ENCODE measurements at places on chromosomes 7 and 10.

DNA sequence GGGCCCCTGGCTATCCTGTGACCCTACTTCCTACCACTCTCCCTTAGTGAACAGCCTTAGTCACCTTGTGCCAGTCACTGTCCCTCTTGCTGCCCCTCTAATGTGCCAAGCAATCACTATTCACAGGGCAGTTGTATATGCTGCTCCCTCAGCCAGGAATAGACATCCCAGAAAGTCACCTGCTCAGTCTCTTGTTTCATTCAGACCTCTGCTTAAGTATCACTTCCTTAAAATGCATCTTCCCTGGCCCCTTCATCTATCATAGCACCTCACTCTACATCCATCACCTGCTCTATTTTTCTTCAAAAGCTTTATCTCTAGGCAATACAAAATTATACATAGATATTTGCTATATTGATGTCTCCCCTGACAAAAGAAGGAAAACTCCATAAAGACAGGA lies 328.4 kb upstream of the NFE2L3 start:
- DNase-seq: no peak

GRCh38 chr7:124032369-124033094 lies at the start of gene TMEM229A:
Gene TMEM229A, minus strand, starts transcription at chr7:124033067. Its CDS starts 64 bp downstream, at chr7:124033003.
- no peak for DNase-seq

- DNase-seq: no peak
These were observed 99.1 kb upstream of the PDGFA start for GRCh38 chr7:618539-619367.

DNA sequence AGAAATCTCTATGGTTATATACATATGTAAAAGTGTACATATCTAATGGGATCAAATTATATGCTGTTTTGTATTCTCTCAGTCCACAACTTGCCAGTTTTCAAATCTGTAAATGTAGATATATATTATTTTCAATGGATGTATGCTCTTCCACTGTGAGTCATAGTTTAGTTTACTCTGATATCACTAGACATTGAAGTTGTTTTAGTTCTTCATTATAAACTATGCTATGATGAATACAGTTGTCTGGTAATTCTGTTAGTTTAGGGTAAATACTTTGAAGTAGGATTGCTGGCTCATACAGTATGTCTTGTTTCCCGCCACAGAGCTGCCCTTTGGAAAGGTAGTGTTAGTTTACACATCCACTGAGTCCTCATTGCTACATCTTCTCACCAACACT lies 25.2 kb downstream of the SDK1 start:
- DNase-seq: no peak

DNA sequence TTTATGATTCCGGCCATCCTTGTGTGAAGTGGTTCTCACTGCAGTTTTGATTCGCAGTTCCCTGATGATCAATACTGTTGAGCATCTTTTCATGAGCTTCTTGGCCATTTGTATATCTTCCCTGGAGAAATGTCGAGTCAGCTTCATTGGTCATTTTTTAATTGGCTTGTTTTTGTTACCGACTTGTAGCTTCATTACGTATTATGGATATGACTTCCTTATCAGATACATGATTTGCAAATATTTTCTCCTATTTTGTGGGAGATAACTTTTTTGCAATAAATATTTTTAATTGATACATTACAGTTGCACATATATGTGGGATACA lies 27.4 kb upstream of the TPK1 start:
- no peak for DNase-seq

- no peak for DNase-seq
These were observed 85.1 kb downstream of the WASHC2A start for GRCh38 chr10:50152792-50153272.

DNA sequence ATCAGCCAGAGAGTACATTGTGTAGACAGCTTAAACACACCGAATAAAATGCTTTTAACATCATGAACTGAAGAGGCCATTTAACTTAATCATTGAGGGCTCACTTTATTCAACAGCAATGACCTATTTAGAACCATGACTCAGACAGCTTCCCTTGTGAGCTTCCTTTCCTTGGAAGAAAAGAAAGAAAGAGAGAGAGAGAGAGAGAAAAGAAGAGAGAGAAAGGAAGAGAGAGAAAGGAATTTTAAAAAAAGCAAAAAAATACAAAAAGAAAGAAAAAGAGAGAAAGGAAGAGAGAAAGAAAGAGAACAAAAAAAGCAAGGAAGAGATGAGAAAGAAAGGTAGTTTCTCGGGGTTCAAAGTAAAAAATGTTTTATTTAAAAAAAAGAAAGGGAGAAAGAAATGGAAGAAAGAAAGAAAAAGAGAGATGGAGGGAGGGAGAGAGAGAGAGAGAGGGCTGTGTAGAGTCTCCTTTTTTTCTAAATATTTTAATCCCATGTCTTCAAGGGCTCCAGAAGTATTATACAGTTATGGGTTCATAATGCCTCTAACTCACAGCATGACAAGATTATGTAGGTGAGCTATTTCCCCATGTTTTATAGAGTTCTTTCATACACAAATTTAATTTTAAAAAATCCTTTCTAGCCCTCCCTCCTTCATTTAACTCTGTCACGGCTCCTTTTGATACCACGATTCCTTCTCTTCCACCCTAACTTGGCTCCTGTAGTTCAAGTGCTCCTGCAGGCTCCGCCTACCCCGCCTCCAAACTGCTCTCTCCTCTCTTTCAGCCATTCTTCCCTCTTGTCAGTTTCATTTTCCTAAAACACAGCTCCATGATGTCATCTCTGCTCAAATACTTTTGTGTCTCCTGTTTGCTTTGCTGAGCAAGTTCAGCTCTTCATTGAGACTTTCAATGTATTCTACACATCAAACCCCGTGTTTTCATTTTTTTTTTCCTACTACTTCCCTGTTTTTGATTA lies 85.5 kb downstream of the PRTFDC1 start:
- no peak for DNase-seq

- DNase-seq: no peak
These were observed 441.4 kb upstream of the COBL start for GRCh38 chr7:51757960-51758359.

DNA sequence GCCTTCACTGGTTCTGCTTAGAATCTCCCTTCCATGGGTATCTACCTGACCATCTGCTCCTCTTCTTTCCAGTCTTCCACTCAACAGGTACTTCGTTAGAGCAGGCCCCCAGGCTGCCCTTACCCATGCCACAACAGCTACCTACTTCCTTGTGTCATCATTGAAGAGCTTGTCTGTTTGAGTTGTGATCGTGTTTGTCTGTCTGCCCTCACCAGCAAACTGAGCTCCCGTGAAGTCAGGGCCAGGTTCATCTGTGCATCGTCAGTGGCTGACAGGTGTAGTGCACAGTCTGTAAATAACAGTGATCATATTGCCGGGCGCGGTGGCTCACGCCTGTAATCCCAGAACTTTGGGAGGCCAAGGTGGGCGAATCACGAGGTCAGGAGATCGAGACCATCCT lies 5.0 kb downstream of the NIPSNAP2 start:
- no peak for DNase-seq

DNA sequence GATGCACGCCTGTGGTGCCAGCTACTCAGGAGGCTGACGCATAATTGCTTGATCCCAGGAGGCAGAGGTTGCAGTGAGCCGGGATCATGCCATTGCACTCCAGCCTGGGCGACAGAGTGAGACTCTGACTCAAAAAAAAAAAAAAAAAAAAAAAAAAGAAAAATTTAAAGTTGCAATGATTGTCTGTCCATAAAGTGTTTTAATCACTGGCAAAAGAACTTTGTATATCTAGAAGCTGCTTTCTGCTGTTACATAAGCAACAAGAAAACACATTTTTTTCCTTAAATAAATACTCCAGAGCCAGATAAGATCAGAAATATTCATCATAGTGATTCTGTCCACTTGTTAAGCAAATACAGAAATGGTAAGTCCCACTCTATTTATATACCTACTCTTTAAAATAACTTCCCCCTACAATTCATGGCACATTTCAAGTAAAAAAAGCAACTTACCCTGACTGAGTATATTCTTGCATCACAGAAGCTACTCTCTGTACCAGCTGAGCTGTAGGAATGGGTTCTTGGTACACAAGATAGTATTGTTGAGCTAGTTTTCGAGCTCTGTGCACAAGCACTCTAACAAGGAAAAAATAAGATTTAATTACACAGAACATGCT lies 7.6 kb downstream of the PSMA2 start:
- no peak for DNase-seq

DNA sequence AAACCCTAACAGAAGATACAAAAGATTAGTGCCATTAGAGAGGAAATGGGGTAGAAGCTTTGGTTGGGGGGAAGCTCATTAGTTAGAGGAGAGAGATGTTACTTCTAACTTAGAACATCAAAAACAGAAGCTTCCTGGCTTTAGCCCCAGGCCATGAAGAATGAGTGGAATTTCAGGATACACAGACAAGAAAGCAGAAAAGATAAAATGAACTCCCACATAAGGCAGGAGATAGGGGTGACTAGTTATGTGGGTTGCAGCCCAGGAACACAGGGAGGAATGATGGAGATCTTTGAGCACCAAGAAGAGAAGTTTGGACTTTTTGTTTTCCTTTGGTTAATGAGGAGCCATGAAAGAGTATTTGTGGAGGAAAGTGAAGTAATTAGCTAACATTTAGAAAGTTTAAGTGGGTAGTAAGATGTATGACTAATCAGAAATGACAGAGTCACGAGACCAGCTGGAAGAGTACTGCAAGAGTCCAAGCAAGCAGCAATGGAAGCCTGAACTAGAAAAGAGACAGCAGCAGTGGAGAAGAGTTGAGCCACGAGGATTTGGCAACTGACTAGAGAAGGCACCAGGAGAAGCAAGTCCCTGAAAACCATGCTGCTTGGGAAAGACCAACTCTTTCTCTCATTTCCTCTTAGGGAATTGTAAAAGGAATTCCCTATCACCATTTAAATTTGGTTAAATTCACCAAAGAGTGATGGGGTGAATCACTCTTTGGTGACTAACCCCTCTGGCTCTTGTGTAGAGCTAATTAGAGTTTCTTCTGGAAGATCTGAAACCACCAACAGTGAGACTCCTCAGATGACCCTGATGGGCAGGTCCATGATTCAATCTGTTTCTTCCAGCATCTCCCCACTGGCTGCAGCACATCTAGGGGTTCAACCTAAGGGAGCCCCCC lies 131.9 kb downstream of the KCNMA1 start:
- DNase-seq: no peak

- DNase-seq: no peak
These were observed 94.1 kb upstream of the TMEM26 start for GRCh38 chr10:61547297-61547696.

DNA sequence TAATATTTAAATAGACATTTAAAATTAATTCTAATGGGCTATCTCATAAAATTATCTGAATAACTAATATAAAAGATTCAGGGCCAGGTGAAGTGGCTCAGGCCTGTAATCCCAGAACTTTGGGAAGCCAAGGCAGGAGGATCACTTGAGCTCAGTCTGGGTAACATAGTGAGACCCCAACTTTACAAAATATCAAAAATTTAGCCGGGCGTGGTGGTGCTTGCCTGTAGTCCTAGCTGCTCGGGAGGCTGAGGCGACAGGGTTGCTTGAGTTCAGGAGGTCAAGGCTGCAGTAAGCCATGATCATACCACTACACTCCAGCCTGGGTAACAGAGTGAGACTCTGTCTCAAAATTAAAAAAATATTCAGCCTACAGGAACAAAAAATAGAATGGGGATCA lies 12.5 kb downstream of the NOBOX start:
- DNase-seq: no peak

GRCh38 chr7:69199041-69199440 lies 399.2 kb upstream of the AUTS2 start:
- DNase-seq: no peak

DNA sequence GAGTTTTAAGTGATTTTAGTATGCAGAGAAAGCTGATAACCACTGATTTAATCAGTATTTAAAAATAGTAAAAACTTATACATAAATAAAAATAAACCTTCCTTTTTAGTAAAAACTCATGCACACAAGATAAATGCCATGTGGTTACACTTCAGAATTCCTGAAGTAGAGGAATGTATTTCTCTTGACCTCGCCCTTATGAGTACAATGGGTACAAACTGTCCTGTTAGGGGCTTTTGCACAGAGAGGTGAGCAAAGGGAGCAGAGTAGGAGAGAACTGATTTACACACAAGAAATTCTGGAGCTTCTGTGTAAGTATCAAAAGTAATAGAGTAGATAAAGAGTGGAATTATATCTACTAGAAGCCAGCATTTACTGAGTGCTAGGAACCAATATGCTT lies 279.6 kb downstream of the PPP1R3A start:
- DNase-seq: no peak

DNA sequence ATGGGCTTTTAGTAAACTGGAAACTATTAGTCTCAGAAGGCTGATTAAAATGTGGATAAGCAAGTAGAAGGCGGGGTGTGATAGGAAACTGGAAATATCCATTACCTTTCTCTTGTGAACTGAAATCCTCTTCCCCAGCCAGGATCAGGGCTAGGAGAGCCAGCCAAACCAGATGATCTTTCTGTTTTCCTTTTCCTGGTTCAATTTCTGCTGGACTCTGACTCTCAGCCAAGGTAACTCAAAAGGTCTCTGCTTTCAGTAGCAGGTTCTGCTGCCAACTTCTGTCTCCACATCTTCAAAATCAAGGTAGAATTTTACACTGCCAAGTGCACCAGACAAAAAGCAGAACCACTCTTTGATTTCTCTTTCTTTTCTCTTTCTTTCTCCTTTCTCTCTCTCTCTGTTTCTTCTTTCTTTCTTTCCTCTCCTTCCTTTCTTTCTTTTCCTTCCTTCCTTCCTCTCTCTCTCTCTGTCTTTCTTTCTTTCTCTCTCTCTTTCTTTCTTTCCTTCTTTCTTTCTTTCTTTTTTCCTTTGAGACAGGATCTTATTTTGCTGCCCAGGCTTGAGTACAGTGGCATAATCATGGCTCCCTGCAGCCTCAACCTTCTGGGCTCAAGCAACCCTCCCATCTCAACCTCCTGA lies 30.8 kb downstream of the OTUD1 start:
- no peak for DNase-seq

DNA sequence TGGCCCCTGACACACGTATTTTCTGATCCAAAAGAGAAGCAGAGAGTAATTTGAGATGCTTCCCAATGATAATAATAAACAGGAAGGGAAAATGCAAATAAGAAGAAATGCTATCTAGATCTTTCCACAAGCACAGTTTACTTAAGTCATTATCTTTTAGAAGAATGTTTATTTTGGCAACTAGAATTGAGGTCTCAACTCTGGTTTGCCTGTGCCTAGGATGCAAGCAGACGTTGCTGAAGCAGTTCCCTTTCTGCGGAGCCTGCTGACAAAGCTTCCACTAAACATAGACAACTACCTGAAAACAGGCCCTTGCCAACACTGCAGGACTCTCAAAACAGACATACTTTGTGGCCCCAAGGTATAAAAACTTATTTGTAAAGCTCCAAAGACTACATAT lies 315.8 kb upstream of the POM121L12 start:
- no peak for DNase-seq

GRCh38 chr7:40793132-40793531 lies 658.3 kb downstream of the SUGCT start:
- DNase-seq: no peak

GRCh38 chr10:4894335-4894734 lies 68.3 kb downstream of the AKR1E2 start:
- no peak for DNase-seq

GRCh38 chr7:2498708-2499107 lies 20.9 kb upstream of the LFNG start:
- no peak for DNase-seq

Data from stimulated activated CD8-positive, alpha-beta memory T cell treated with anti-CD3 and anti-CD28 coated beads, Interleukin-12 subunit alpha, Interleukin-12 subunit beta, amount 100 ng/mL, for 4 hours (primary cell).